ENCODE measurements at places on chromosomes 11 and 22.

GRCh38 chr11:79675081-79675480 is 234.3 kb upstream of the TENM4 start:
- no peak for DNase-seq

GRCh38 chr22:26711205-26711963 is 54.0 kb downstream of the MIAT start:
- DNase-seq: no peak

- no peak for DNase-seq
Measured at GRCh38 chr11:102955624-102956023, at the start of gene MMP13. MMP13 (minus strand) TSS chr11:102955732; CDS start chr11:102955705, 27 bp downstream.

DNA sequence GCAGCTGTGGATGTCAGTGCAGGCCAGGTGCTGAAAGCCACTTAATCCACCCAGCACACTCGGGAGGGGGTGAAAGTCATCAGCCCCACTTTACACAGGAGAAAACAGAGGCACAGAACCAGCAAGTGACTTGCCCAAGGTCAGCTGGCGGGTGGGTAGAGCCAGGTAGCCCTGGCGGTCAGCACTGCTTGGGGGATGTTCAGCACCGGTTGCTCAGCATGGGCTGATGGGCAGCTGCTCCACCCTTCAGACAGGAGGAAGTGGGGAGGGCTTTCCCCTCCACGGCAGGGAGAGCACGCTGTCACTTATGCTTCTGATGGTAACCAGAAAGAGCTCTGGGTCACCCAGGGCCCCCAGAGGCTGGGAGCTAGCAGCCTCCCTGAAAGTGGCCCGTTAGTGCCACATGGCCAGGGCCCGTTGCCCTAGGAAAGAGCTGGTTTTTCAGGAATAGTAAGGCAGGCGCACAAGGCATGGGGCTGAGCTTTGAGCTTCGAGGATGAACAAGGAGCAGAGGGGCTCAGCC is 417.9 kb downstream of the CTTN start:
- DNase-seq: no peak

- no peak for DNase-seq
Measured at GRCh38 chr11:63212742-63213141, 30.7 kb downstream of the SLC22A25 start.

Measured in NCI-H187 (cell line).